Ovary (tissue), 10 donors: ENCODE measurements at places on chromosomes 3 and 15. TPM values are rescaled to one million over a fixed set of nuclear protein-coding genes. Genes with fewer than 3 reads are reported as not detected.

Gene BTD
- 24.5 TPM for polyA plus RNA-seq

Gene SLCO2A1
- 3.6 TPM for polyA plus RNA-seq

Gene EHHADH
- polyA plus RNA-seq = 6.6 TPM

Gene CKMT1A
- polyA plus RNA-seq = 0.13 TPM

- no peak for DNase-seq
Measured at GRCh38 chr3:14678015-14678503, 3.1 kb downstream of the C3orf20 start.

Gene DAPK2
- 2.5 TPM for polyA plus RNA-seq
